ENCODE measurements at places on chromosomes 7 and 10. TPM values are rescaled to one million over a fixed set of nuclear protein-coding genes. Genes with fewer than 3 reads are reported as not detected.

Gene GRID1
- total RNA-seq = not detected

GRCh38 chr10:17181751-17182150 lies 19.7 kb downstream of the TRDMT1 start:
- DNase-seq = no peak

GRCh38 chr7:140005341-140005740 lies 57.4 kb downstream of the PARP12 start:
- no peak for DNase-seq

- DNase-seq = no peak
Observed at GRCh38 chr7:80785961-80786536, 132.8 kb downstream of the SEMA3C start.

- DNase-seq = no peak
Observed at GRCh38 chr10:43863859-43864591, 215.3 kb upstream of the ZNF32 start.

- DNase-seq = no peak
Observed at GRCh38 chr7:5492020-5492635, 68.5 kb upstream of the TNRC18 start.

GRCh38 chr7:156497776-156498509 lies 142.6 kb upstream of the RNF32 start:
- DNase-seq = no peak

DNA sequence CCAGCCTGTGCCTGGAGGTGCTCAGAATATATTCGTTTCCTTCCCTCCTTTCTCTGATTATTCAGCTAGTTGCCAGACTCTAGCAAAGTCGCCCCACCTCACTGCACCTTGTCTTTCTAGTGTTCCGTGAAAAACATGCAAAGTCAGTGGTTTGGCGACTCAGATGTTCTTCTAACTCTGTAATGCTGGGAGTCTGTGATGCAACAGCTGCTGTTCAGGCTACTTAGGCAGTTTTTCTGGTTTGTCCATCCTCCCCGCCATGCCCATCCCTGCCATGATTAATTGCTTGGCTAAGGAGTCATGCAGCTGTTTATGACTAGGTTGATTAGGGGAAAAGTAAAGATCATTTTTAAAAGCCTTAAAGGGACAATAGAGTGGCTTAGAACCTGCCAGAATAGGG lies 99.4 kb downstream of the MTPN start:
- DNase-seq = no peak

- no peak for DNase-seq
Observed at GRCh38 chr10:29378106-29378505, 89.2 kb downstream of the LYZL1 start.
